ENCODE measurements at places on chromosomes 5 and 9. TPM values are rescaled to one million over a fixed set of nuclear protein-coding genes. Genes with fewer than 3 reads are reported as not detected.

DNA sequence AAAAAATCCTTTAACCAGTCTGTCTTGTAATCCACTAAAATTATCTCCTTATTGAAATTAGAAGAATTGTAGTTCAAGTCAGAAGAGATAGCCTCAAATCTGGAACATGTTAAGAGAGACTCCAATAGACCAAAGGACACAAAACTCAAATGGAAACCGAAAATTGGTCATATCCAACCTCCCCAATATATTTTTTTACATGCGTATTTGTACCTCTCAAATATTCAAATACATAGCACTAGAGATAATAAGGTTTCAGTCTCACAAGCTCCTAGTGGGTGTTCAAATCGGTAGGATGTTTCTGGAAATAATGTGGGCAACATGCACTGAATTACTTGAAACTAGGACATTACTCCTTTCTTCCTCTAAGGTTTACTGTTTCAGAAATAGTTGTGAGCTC lies 33.5 kb downstream of the EPB41L4A start:
- H3K4me1 ChIP-seq = no peaks in the 10 kb centered on the region
- H3K36me3 ChIP-seq = no peaks in the 10 kb centered on the region
- H3K27ac ChIP-seq = no peak overlapping the region
- DNase-seq = no peak
- H3K27me3 ChIP-seq = no peaks in the 10 kb centered on the region
- H3K4me3 ChIP-seq = no peak overlapping the region

GRCh38 chr9:33684831-33685230 lies 110.5 kb upstream of the PRSS3 start:
- no peaks in the 10 kb centered on the region for H3K36me3 ChIP-seq
- no peaks in the 10 kb centered on the region for H3K4me1 ChIP-seq
- peaks cover 45% of the 10 kb centered on the region for H3K27me3 ChIP-seq
- H3K27ac ChIP-seq = no peak overlapping the region
- H3K4me3 ChIP-seq = no peak overlapping the region

HINT2 gene
- total RNA-seq = 25.4 TPM

TXNDC8 gene
- not detected for total RNA-seq

DNA sequence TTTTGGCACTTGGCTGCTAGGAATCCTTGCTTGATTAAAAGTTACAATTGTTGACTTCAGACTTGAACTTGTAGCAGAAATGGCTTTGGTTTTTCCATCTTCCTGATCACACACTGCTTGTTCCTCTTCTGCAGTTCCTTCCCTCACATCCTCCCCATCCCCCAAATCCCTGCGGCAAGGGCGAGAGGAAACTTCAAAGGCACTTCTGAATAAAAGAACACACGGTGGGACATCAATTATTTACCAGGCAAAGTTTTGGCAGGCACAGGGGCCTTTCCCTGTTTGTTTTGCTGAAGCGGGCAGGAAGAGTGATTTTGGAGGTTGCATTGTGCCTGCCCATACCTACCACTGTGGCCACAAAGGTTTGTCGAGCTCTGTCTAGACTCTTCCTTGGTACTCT lies 260.9 kb downstream of the KIF4B start:
- no peak for DNase-seq
- no peaks in the 10 kb centered on the region for H3K36me3 ChIP-seq
- H3K27me3 ChIP-seq = peaks cover 2% of the 10 kb centered on the region

DNA sequence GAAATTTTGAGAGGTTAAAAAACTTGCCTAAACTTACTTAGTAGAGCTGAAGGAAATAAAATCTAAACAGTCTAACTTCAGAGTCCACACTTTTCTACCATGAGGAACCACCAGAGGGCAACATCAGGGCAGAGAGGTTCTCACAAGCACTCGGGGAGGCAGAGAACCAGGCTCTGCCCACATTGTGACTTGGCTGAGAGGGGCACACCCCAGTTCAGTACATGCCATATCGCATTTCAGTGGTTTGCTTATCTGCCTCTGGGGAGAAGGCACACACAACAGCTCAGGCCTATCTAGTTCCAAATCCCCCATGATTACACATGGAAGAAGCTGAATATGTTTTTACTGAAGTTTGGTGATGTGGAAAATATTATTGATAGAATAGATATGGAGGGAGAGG lies 49.2 kb downstream of the EQTN start:
- H3K4me1 ChIP-seq = no peaks in the 10 kb centered on the region
- DNase-seq = no peak
- H3K4me3 ChIP-seq = no peak overlapping the region
- no peak overlapping the region for H3K27ac ChIP-seq
- H3K27me3 ChIP-seq = peaks cover 7% of the 10 kb centered on the region

ROPN1L gene
- 0.57 TPM for total RNA-seq

GRCh38 chr9:111851553-111851952 lies 45.1 kb upstream of the UGCG start:
- H3K27ac ChIP-seq = no peak overlapping the region
- no peaks in the 10 kb centered on the region for H3K27me3 ChIP-seq
- H3K4me3 ChIP-seq = no peak overlapping the region

GTF2H2C gene
- 52.8 TPM for total RNA-seq

RARS1 gene
- total RNA-seq = 114 TPM

DNA sequence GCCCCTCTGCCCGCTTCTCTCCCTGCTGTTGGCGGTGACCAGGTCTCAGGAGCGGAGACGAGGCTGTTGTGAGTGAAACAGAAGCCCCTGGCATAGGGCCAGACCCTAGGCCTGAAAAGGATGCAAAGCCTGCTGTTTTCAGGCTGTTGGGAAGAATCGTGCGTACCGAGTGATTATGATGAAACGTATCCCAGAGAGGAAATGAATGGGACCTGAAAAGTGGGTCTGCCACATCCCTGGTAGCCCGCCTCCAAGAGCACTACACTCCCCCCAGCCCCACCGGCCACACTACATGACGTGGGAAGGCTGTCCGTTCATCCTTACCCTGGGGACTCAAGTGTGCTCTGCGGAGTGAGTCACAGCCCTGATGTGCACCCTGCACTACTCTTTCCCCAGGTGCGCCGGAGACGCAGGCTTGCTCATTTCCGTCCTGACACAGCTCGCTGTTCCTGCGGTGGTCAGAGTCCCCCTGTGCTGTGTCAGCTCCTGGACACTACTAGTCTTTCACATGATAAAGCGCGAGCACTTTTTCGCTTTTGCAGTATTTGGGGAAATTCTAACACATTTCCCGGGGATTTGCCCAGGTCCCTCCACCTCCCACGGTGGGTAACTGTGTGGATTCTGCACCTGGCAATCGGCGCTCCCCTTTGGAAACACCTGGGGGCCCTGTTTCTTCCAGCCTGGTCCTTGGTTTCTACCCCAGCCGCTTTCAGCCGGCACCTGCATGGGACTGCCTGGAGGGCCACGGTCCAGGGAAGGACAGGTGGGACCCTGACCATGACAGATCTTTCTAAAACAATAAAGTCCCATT lies 91.5 kb downstream of the ANKRD33B start:
- H3K4me1 ChIP-seq = no peaks in the 10 kb centered on the region
- DNase-seq = no peak
- H3K27ac ChIP-seq = no peak overlapping the region
- H3K4me3 ChIP-seq = no peak overlapping the region
- no peaks in the 10 kb centered on the region for H3K36me3 ChIP-seq

DNA sequence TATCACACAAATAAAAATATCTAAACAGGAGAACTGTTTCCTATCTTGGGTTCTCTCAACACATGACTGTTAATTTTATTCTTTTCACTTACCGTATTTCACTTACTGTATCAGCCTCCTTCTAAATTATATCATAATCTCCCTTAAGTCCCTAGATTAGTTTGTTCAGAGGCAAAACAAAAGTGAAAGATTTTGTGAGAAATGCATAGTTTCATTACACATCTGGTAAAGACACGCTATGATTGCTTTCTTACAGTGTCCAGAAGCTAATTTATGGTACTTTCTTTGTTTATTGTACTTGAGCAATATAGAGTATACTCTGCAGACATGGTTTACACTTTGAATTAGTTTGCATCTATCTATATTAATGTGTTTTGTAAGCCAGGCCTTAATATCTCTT lies 159.7 kb upstream of the TLX3 start:
- no peaks in the 10 kb centered on the region for H3K36me3 ChIP-seq
- H3K27me3 ChIP-seq = no peaks in the 10 kb centered on the region
- no peaks in the 10 kb centered on the region for H3K4me1 ChIP-seq
- no peak overlapping the region for H3K4me3 ChIP-seq
- H3K27ac ChIP-seq = no peak overlapping the region

- H3K27me3 ChIP-seq = no peaks in the 10 kb centered on the region
- DNase-seq = no peak
Observed at GRCh38 chr5:90221951-90222350, 187.6 kb downstream of the CETN3 start.

DNA sequence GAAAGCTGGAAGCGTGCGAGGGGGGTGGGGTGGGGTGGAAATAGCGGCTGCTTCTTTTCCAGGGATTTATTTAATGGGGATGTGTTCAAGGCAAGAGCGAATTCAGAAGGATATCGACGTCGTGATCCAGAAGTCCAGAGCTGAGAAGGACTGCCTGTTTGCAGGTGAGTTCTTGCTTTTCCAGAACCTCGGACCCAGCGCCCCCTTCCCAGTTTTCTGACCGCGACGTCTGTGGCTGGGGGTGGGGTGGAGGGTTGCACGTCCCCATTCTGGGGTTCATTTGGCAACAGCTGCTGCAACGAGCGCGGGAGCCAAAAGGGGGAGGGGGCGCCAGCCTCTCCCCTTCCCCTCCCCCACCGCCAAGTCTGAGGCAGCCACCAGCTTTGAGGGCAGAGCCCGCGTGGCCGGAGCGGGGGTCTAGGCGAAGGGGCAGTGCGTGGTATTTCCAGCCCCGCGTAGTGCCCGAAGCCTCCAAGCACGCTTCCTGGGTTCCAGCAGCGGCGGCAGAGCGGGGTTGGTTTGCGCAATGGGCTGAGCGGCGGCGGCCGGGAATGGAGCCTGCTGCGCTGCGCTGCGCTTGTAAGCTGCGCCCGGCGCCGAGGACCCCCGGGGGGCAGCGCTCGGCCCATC lies 701 bp downstream of the PARP8 start:
- H3K4me3 ChIP-seq = peak overlapping the region; percentile 95
- DNase-seq = peak; percentile 42
- peaks cover 29% of the 10 kb centered on the region for H3K4me1 ChIP-seq
- peaks cover 4% of the 10 kb centered on the region for H3K36me3 ChIP-seq

MEGF9 gene
- total RNA-seq = 11.1 TPM

- no peak for DNase-seq
- H3K36me3 ChIP-seq = no peaks in the 10 kb centered on the region
- no peak overlapping the region for H3K27ac ChIP-seq
- H3K4me1 ChIP-seq = peaks cover 13% of the 10 kb centered on the region
Observed at GRCh38 chr5:83724001-83724400, 3.3 kb upstream of the HAPLN1 start.

GRCh38 chr5:141330299-141331080 lies at the start of gene PCDHGA1:
PCDHGA1 (plus strand) TSS chr5:141330514.
- H3K27ac ChIP-seq = no peak within 1 kb of the TSS
- H3K27me3 ChIP-seq = peaks cover 88% of the 10 kb centered on the region
- no peak within 1 kb of the TSS for H3K4me3 ChIP-seq
- H3K36me3 ChIP-seq = peaks cover 13% of the 10 kb centered on the region

Data from naive thymus-derived CD8-positive, alpha-beta T cell (primary cell).